Astrocyte (in vitro differentiated cells and primary cell): ENCODE measurements at places on chromosomes 12 and 14. TPM values are rescaled to one million over a fixed set of nuclear protein-coding genes. Genes with fewer than 3 reads are reported as not detected.

The KRT78 gene
- not detected in 2 replicates for total RNA-seq

The HDAC7 gene
- total RNA-seq: 76.3 and 92.2 TPM in 2 replicates

The RTL1 gene
- 0.18 and 0.31 TPM in 2 replicates for total RNA-seq

The KRT71 gene
- total RNA-seq: not detected in 2 replicates

The KRT86 gene
- 0.24 and 0.43 TPM in 2 replicates for total RNA-seq

The RFX4 gene
- total RNA-seq: 0.07 TPM in 1 of 2 replicates, not detected in the other

DNA sequence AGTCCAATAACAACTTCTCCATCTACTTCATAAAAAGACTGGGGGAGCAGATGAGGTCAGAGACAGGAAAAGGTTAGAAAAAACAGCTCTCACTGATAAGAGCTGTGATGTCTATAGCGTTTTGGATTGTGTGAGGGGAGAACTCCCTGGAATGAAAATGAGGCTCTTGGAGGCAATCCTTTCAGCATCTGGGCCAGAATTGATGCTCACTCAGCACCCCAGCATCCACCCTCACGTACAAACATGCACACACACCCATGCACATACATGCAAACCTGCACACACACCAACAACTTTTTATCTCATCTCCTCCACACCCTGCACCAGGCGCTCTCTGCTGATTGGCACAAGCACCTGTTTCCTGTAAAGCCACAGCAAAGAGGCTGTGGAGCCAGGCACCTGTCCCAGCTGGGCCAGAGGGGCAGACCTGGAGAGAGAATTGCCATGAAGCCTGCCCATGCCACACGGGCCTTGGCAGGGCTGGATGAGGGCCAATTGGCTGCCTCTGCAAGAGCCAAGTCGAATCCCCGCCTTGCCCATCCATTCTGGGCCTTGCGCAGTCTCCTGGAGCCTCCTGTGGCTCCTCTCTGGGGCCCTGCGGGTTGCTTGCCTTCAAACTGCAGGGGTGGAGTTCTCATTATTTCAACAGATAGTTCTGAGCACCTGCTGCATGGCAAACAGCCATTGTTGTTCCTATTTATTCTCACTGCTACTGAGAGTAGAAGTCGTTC, 53.1 kb downstream of the SYNE3 start:
- no peak for DNase-seq

DNA sequence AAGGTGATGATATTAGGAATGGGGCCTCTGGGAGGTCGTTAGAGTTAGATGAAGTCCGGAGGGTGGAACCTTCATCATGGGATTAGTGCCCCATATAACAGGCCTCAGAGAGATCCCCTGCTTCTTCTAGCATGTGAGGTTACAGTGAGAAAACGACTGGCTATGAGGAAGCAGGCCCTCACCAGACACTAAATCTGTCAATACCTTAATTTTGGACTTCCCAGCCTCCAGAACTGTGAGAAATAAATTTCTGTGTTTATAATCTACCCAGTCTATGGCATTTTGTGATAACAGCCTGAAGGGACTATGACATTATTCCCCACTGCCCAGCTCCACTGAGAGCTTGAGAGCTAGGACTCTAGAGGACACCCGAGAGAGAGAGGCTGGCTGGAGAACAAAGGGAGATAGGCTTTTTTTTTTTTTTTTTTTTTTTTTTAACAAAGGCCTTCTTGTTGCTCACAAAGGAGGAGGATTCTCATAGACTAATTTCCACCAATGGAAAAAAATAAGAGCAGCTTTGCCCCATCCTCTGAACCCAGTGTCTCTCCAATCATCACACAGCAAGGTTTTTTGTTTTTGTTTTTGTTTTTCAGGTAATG, 87.8 kb upstream of the EEA1 start:
- DNase-seq: no peak

DNA sequence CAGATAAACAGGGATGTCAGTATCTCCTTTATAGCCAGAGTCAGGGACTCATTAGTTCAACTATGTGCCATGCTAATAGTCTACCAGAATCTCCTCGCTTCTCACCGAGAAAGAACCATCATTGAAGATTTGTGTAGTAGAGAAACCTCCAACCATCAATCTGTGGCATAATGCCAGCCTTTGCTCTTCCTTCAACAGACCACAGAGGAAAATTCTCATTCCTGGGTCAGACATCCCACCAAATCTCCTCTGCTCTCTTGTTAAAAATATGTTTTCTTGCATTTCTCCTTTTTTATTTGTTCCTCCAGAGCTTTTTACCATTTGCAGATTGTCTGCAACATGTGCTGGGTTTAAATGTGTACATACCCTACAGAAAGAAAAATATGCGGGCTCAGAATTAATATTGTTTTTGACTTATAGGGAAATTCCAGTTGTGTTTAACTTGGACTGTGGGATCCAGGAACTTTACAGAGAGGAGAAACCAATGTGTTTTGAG, 64.9 kb downstream of the LLPH start:
- peak; percentile 50 for DNase-seq

DNA sequence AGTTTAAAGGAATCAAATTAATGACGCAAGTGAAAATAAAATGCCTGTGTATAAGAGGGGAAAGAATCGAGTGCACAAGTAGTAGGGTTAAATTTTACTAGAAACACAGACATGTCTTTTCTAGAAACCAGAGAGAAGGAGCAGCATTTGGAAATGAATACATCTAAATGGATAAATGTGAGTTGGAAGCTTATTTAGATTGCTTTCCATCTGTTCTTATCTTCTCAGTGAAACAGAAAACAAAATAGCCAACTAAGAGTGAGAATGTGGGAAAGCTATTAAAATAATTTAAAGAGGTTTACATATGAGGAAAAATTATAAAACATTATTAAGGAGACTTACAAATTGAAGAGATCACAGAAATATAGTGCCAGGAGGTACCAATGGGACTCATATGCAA, 1818.9 kb upstream of the FLRT2 start:
- DNase-seq: no peak

DNA sequence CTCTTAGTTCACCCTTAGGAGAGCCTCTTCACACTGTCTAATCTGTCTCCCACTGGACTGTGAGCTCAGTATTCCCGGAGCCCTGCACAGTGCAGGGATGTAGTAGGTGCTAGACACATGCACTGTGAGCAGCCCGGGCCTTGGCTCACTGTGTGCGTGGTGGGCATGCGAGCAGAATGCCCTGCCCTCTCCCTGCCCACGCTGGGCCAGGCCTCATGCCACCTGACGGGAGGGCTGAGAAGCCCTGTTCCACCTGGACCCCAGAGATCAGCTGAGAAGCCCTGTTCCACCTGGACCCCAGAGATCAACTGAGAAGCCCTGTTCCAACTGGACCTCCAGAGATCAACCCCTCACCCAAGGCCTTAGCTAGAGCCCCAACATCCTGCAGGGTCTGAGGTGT, 10.9 kb downstream of the RPS6KL1 start:
- DNase-seq: no peak

GRCh38 chr12:123939716-123940626, 32.7 kb downstream of the CCDC92 start:
- DNase-seq: no peak

DNA sequence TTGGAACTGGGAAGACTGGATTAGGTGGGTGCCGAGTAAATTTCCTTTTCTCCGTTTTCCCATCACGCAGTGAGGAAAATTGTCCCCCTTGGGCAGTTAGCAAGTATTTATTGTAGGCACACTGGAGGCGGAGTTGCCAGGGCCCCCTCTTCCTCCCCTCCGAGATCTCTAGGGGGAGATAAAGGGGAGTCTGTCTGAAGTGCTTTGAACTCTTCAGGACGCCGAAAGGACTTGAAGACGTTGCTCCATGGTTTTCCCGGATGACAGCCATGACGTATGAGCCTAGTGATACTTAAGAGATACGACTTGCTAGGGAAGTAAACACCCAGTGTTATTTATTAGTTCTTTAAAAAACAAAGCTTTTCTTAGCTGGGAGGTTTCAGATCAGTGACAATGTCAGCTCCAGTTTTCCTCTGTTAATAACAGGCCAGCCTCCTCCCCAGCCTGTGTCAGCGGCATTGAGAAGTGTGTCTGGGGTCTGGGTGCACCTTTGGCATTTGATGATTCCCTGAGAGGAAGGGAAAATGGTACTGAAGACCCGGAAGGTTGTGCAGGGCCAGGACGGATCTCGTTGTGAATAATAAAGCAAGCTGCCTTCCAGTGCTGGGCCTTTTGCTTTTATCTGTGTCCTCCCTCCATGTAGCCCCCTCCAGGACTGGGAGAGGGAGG, 78.7 kb downstream of the TSPAN9 start:
- DNase-seq: no peak

DNA sequence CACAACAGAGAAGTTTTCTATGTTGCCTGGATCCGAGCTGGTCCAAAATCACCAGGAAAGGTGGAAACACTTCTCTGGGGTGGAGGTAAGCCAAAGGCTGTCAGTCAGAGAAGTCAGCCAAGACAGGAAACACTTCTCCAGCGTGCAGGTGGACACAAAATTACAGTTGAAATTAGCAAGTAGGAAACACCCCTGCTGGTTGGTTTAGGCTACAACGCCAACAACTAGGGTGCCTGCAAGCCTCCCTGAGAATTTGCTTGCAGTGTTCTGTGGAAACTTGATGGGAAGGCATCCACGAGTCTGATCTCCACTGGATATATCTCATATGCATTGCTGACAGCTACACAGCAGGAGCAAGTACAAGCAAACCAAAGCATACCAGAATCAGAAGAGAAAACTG, 600.5 kb downstream of the RERGL start:
- DNase-seq: no peak

- DNase-seq: peak; percentile 81
These were observed 794 bp downstream of the TUBA1B start for GRCh38 chr12:49130151-49131050.

GRCh38 chr12:52191841-52192791, at the start of gene KRT80:
KRT80 (minus strand) TSS chr12:52192014; CDS start chr12:52191902, 112 bp downstream.
- peak; percentile 99 for DNase-seq

DNA sequence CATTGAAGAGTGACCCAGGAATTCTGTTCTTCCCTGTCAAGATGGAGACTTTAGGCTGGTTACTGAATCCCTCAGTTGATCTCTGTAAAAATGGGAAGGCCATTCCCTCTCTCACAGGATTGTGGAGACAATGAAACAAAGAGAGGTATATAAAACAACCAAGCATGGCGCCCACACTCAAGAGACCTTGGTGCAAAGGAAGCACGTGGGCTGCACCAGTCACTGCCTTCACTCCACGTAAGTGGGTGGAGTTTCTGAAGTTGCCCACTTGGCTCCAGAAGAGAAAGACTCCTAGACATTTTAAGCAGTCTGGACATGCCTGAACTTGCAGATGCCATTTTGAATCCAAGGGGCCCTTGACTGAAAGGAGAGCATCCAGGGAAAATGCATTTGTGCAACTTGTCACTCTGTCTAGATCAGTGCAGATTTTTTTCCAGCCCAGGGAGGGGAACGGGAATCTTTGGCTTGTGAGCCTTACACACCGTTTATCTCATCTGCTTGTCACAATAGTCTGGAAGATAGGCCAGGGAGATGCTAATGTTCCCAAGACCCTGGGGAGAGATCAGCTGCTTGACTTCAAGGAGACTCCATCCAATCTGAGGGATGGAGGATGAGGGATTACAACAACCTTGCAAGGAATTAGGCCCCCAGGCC, 96.9 kb upstream of the TBX3 start:
- DNase-seq: no peak

- peak; percentile 82 for DNase-seq
These were observed 780.5 kb downstream of the NRXN3 start for GRCh38 chr14:78950649-78951048.

DNA sequence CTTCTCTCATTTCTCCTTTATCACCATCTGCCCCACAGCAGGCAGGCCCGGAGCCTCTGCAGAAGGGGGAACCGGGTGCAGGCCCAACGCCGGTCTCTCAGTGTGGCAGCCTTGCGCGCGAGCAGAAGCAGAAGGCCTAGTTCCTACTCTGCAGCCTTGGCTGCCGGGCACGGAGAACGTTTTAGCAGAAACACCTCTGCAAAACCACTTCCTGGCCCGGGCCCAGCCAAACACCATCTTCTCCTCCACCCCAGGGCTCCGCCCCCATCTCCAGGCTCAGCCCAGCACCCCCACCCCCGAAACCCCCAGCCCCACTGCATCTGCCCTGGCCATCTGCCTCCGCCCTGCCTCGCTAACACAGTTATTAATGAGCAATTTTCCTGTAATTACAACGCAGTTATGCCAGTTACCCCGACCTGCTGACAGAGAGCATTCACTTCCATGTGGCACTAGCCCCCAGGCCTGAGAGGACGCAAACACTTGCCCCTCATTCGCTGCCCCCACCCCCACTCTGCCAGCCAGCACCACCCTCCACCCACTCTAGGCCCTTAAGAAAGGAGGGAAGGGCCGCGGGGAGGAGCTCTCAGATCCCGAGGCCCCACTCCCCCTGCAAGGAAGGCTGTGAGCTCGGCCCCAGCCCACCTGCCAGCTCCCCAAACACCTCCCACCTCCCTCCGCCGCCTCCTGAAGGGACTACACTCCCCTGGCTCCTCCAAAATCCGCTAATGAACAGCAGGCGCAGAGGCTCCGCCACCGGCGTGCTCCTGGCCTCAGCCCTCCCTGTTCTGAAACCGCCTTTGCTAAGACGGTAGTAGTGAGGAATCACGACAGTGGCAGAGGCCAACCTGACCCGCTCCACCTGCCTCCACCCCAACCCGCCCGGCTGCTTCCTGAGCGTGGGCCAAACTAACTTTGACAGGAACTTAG, 44.7 kb upstream of the FBRSL1 start:
- no peak for DNase-seq

DNA sequence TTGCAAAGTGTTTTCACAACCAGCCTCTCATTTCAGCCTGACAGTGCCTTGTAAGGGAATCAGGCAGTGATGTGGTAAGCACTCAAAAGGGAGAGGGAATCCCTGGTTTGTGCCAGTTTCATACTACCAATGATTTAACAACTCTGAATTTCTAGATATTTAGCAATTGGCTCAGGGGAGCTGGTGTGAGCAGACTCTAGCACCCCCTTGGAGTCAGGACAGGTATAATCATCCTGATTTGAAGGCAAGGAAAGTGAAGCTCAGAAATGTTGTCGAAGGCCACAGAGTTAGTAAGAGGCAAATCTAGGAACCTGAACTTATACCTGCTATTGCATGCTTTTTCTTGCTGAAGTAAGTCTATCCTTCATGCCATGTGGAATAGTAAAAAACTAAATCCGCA, 63.1 kb upstream of the DACT1 start:
- DNase-seq: no peak

GRCh38 chr14:96038920-96039632, at the start of gene C14orf132:
C14orf132 (plus strand) TSS chr14:96039362; CDS start chr14:96039501, 139 bp downstream.
- DNase-seq: peak; percentile 24

DNA sequence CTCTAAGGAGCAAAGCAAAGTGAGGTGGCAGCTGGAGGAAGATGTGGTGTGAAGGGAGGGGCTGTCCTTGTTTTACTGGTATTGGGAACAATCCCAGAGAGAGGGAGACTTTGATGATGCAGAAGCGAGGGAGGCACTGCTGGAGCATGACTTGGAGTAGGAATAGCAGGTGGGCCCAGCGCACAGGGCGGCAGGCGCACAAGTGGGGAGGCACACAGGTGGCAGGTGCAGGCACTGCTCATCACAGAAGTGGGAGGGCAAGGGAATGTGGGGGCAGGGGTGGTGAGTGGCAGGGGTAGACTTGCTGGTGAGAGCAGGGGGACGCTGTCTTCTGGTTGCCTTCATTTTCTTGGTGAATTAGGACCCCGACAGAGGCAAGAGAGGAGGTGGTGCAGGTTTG, 11.5 kb upstream of the IFI27 start:
- no peak for DNase-seq

GRCh38 chr12:67425394-67425793, 156.2 kb downstream of the CAND1 start:
- no peak for DNase-seq

- no peak for DNase-seq
These were observed 11.0 kb downstream of the HNRNPC start for GRCh38 chr14:21258005-21258888.
